Stimulated activated CD8-positive, alpha-beta memory T cell treated with anti-CD3 and anti-CD28 coated beads, Interleukin-4, amount 100 ng/mL, for 4 hours (primary cell): ENCODE measurements at places on chromosomes 4 and X.

DNA sequence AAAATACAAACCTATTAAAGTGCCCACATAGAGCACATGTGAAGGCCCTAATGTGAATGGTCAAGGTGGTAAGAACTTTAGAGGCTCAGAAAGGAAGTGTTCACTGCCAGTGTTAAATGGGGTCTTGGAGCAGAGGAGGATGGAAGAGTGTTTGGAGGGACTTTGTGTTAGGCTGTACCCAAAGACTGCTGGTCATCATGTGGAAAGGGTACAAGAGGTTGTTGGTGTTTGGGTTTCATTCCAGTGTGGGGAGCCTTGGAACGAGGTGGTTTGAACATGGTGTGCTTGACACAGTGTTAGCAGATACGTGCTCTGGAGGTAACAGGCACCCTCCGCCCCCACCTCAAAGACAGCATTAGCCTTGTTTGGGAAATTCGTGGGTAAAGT, 73.1 kb downstream of the RAPGEF2 start:
- no peak for DNase-seq

- no peak for DNase-seq
These were observed at the start of gene BMPR1B for GRCh38 chr4:94757192-94758140. TSS of gene BMPR1B (plus strand) at chr4:94757955. CDS start at chr4:95104425, 346,470 bp downstream.

DNA sequence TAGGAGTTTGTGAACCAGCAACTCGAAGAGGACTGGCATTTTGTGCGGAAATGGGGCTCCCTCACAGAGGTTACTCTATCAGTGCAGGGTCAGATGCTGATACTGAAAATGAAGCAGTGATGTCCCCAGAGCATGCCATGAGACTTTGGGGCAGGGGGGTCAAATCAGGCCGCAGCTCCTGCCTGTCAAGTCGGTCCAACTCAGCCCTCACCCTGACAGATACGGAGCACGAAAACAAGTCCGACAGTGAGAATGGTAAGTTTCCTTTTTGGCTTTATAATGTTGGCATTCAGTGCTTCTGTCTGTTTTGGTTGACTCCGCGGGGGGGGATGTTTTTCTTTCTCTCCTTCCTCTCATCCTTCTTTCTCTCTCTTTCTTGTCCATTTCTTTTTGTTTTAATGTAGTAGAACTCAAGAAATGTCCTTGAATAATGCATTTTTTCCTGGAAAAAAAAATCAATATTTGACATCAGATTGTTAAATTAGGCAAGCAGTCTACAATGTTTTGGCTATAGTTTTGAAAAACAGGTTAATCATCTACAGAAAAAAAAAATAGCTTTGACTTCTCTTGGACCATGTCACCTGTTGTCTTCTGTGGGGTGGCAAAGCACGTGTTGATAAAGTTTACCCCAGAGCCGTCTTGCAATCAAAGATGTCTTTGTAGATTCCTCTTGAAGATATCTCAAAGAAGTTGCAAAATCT, 103.6 kb downstream of the TENM3 start:
- DNase-seq, result no peak

- no peak for DNase-seq
These were observed 77.1 kb downstream of the CNOT6L start for GRCh38 chr4:77742054-77742453.

DNA sequence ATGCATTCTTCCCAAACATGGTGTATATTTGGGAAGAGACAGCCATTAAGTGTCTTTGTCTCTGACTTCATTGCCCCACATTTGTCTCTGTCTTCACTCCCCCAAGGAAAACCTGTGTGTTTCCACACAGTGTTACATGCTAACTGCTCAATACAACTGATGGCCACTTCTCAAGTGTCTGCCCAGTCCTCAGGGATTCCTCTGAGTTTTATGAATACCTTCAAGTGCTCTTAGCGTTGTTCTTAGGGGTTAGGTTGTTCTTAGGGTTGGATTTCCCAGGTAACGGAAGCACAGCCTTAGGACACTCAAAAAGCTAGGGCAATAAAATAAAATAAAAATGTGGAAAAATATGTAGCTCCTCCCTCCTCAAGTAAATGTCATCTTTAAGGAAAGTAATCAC, 64.7 kb upstream of the PLAC8 start:
- DNase-seq, result no peak

DNA sequence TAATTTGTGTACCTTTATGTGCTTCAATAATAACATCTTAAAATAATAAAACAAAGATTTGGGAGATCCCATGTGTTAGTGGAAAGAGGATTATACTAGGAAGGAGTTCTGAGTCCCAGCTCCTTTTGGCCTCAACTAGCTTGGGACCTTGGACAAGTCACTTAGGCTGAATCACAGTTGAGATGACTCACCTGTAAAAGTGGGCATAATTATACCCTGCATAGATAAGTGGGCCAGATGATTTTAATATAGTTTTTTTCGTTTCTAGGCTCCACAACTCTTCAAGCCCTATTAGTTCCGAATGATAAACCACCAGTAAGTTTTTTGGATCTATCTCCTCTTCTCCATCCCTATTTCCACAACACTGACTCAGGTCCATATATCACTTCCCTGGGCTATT, 131.8 kb downstream of the ENOX2 start:
- DNase-seq, result no peak

DNA sequence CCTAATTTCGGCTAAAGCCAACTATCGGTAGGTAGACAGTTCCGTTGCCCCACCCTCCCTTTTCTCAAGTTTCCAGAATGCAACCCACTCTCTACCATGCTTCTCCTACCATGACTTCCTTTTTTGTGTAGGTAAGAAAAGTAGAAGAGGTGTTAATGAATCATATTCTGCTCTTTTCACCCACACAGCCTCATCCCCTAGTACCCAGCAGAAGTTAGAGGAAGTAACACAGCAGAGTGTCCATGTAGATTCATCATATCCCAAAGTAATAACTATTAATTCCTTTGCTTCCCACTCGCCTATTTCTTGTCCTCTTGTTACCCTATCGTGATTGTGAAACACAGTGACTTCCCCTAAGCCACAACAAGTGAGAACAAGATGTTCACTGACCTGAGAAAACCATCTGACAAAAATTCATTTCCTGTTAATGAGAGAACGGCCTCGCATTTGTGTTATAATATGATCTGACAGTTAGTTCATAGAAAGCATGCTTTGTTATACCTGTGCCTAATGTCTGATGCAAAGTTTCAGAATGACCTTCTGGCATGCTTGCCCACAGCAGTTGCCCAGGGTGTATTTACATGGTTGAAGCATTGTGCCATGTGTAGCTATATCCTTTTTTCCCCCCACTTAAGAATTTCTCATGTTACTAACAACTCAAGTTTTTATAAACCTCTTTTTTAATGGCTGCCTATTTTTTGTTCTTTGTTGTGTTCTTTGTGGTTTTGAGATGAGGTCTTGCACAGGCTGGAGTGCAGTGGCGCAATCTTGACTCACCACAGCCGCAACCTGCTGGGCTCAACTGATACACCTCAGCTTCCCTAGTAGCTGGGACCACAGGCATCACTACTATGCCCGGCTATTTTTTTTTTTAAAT, 185.6 kb downstream of the RAP1GDS1 start:
- peak; percentile 27 for DNase-seq

DNA sequence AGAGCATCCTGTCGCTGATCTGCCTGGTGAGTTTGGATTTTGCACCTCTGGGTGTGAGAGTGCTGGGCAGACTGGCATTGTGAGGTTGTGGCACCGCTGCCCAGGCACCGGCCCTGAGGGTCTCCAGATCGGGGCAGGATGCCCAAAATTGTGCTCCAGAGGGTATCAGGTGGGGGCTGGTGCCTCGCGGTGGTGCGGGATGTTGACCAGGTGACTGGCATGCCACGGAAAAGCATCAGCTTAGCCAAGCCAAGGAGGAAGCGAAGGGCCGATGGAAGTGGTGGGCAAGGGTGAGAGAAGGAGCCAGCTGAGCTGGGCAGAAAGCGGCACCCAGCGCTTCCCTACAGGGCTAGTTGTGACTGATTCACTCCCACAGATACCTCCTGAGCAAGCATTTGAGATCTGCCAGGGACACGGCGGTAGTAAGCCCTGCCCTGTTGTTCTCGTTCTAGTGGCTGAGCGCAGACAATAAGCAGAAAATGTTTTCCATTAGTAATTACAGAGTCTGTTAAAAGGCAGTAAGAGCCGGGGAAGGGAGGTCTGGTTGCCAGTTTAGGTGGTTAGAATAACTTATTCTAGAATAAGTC, 809 bp downstream of the ZFP92 start:
- no peak for DNase-seq

DNA sequence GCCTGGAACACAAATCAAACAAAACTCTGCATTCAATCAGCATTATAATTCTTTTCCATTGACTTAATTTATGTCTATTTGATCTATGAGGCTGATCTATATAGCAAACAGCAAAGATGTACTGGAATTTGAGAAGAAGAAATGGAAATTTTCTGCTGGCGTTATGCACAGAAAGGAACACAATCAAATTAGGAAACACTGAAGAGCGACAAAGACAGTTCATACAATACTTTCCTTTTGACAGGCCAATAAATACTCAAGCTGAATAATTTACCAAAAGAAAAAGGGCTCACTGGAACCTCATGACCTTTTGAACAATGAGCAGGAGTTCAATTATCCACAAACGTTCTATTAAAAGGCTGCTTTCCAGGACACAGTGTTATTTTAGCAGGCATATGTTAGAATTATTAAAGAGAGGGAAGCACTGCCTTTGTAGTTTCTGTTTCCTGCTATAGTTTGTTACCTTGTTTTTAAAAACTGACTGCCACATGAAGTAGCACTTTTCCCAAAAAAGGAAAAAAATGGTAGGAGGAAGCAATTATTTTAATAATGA, 8.1 kb downstream of the PDHA2 start:
- no peak for DNase-seq

DNA sequence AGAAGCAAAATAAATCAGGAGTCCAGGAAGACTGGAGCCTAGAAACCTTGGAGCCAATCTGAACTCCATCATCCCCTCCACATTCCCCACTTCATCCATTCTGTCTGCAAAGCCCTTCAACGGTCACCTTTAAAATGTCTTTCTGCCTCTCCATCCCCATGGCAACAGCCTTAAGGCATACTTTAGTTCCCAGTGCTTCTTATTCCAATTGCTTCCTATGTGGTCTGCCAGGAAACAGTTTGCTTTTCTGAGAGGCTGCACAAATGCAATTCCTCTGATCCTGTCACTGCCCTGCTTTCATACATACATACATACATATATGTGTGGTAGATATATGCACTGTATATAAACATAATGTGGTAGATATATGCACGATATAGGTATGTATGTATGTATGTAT, 786 bp upstream of the MAGEH1 start:
- no peak for DNase-seq

DNA sequence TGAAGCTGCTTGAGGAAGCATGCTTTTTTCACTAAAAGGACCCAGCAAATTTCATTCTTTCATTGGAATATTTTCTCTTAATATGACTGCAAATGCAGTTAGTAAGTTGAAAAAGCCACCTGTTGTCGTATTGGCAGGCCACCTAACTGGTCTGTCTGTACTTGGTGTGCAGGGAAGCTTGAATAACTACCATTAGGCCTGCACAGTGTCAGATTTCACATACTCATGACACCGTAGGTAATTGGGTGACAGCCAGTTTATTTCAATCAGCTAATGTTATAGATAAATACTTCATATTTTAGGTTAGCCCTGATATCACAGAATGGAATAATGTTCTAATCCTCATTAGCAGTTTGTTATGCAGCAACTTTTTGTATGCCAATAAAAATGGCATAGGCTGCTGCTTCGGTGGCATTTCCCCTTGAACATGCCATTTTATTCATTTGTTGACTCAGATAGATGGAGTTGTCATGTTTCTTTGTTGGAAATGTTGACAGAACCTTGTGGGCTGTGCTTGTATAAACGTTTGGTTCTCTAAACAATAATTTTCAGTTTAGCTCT, 173.7 kb downstream of the RPA4 start:
- no peak for DNase-seq

GRCh38 chrX:104445591-104445990, 120.4 kb upstream of the IL1RAPL2 start:
- no peak for DNase-seq

- no peak for DNase-seq
These were observed 7.7 kb downstream of the SCML1 start for GRCh38 chrX:17744896-17745523.

DNA sequence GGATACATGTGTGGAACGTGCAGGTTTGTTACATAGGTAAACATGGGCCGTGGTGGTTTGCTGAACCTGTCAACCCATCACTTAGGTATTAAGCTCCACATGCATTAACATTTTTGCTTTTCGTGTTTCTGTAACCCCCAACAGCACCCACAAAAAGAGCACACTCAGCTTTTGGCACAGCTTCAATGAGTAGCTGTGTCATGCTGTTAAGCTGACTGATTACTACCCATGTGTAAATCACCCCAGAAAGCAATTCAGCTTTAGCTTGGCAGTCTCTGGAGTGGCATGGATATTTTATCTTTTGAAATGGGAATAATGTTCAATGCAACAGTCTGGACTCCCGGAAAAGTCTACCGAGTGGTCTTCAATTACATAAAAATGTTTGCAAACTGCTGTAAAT, 734.3 kb downstream of the STIM2 start:
- DNase-seq, result no peak

GRCh38 chr4:2085496-2085901, 26.4 kb downstream of the NAT8L start:
- no peak for DNase-seq

DNA sequence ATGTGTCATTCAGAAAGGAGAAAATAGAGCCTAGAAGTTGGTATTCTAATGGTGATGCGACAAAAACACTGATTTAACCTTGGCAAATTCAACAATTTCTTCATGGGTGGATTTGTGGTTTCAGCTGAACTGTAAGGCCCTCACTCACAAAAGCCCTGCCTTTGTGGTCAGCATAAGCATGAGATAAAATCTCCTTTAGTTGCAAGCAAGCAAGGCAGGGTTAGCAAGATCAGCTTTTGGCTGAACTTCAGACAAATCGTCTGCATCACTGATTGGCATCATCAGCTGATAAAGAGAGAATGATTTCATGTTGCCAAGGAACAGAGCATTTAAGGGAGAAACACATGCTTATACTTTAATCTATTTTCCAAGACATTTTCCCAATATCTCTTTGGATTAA, 2582.2 kb downstream of the PCDH7 start:
- no peak for DNase-seq

- DNase-seq, result no peak
These were observed 1.5 kb downstream of the SLC10A4 start for GRCh38 chr4:48484494-48485168.

DNA sequence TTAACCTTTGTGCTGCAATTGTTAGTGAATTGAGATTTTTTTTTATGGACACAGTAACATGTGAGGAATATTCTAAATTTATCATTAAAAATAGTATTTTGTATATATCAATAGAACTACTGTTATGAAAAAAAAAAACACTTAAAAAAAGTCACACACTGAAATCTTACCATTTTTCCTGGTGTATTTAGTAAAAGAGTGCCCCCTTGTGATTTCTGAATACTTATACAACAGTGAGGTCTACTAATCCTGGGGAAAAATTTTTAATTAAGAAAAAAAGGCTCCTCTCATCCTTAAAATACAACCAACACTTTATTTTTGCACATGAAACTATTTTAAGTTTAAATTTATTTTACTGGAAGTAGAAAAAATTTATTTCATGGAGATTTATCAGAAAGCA, 56.4 kb upstream of the SPOCK3 start:
- DNase-seq, result no peak

- no peak for DNase-seq
These were observed 129.8 kb downstream of the GPR143 start for GRCh38 chrX:9635803-9636202.

GRCh38 chr4:109005523-109005922, 242.7 kb upstream of the ETNPPL start:
- no peak for DNase-seq
